ENCODE measurements at places on chromosomes 11 and 22.

GRCh38 chr11:110908401-110909105 is 196.3 kb upstream of the ARHGAP20 start:
- DNase-seq = peak; percentile 4

DNA sequence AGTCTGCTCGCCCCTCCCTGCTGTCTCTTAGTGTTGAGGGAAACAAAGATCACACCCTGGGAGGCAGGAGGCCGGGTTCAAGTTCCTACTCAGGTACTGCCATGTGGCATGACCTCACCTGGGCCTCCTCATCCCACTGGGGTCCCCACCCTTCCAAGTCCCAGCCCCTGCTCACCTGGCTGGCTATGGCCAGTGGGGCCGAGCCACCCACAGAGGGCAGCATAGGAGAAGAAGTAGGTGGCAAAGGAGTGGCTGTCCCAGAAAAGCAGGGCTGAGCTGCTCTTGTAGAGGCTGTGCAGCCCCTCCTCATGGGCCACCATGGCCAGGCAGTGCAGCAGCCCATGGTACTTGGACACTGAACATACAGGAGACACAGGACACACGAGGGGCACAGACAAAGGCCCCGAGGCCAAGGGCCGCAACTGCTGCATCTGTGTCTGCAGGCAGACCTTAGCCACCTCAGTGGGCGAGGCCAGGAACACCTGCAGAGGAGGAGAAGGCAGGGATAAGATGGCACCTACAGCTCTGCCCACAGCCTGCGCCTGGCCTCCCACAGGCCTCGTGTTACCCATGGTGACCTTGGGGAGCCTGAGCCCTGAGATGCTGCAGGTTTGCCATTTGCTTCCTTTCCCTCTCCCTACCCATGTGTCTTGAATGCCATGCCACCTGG is 50.6 kb upstream of the MPEG1 start:
- no peak for DNase-seq

DNA sequence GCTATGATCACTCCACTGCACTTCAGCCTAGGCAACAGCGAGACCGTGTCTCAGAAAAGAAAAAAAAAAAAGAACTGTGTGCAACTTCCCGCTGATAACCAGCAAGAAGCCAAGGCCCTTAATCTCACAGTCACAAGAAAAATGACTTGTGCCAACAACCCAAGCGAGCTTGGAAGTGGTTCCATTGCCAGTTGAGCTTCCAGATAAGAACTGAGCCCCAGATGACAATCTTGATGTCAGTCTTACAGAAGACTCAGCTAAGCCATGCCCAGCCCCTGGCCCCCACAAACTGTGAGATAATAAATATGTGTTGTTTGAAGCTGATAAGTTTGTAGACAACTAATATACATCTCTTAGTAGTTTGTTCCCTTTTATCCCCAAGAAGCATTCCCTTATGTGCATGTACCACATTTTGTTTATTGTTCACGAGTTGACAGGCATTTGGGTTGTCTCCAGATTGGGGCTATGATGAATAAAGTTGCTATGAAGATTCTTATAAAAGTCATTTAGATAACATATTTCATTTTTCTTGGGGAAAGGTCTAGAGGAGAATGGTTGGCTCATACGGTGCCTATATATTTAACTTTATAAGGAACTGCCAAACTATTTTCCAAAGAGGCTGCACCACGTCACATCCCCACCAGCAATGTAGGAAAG is 85.9 kb downstream of the TIMP3 start:
- DNase-seq = no peak

- DNase-seq = no peak
Measured at GRCh38 chr11:19868281-19868821, 155.7 kb downstream of the NAV2 start.

DNA sequence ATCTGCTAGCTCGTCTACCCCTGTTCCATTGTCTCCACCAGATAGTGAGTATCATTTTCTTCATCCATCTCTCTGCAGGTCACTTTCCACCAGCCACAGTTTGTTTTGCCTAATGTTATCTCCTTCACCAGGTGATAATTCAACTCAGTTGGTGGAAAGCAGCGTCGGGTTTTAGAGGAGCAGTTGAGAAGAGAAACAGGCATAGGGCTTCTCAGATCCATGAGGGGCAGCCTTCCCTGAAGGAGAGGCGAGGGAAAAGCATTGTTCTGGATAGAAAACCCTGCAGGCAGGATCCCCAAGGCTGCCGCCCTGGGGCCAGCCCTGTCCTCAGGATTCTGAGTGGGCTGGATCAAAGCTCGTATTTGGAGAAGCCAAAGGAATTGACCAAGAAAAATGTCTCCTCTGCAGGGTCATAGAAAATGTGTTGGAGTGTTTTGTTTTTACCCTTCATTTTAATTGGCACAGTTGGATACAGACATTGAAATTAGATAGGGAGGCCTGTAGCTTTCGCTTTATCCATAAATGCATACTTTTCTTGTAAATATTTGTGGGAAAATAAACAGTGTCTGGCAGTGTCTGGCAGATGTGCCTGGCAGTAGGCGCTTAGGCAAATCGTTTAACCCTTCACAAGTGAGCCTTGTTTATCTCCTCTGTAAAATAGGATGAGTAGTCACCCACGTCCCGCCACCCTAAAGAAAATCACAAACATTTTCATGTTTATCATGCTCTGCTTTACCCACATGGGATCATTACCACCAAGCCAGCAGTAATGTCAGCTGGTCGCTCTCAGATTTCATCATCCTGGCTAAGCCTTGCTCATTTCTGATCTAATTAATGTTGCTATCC is 73.4 kb upstream of the TTC12 start:
- DNase-seq = no peak

DNA sequence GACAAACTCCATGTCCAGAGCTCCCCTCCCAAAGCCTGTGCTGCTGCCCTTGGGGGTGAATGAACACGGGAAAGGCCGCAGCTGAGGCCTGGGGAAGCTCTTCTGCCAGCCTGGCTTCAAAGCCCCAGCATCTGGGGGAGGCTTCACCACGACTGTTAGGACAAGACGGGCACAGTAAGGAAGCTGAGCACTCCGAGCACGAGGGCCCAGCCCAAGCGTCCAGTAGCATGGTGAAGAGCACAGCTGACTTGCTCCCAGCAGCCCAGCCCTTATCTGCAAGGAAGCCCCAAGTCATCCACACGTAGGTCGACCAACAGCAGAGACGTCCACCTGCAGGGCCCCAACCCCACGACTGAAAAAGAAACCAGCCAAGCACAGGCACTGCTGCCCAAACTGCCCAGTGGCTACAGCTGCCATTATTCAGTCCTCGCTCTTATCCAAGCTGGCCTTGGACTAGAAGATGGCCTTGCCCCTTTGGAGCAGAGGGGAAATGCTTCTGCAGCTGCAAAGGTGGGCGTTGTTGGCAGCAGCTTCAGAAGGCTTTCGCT is 62.5 kb downstream of the SHANK2 start:
- no peak for DNase-seq

DNA sequence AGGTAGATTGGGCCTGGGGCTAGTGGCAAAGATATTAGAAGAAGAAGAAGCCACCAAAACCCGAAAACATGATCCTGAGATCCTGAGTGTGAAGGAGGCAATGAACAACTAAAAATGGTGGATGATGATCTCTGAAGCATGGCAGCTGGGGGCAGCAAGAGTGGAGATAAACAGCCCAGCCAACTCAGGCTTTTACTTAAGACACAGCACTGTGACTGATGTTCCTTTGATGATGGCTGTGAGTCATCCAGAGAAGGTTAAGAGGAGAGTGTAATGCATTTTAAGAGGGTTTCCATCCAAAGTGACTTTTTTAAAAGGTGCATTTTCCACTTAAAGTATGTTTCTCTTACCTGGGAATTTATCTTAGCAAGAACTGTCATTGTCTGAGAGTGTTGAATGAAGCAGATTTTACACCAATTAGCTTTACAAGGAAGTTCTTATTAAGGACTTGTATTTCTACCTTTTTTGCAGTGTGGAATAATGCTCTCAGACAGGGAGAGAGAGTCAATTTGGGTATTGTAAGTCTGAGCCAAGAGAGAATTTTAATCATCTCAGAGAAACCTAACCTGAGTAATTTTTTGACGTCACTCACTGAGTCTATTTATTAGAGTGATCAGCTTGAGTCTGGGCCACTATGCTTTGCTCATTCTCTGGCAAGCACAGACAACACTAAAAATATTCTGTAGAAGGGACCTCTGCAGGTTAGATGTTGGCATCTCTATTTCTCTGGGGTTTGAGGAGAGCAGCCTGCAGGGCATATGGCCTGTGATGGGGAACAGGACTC is 14.1 kb upstream of the CALCB start:
- no peak for DNase-seq

- DNase-seq = no peak
Measured at GRCh38 chr11:72295471-72295870, 51.5 kb upstream of the PHOX2A start.

- no peak for DNase-seq
Measured at GRCh38 chr11:30377347-30377746, 54.4 kb downstream of the ARL14EP start.

- no peak for DNase-seq
Measured at GRCh38 chr11:64734811-64735724, 8.9 kb downstream of the RASGRP2 start.

GRCh38 chr22:17733466-17733865 is 40.8 kb downstream of the BID start:
- no peak for DNase-seq

DNA sequence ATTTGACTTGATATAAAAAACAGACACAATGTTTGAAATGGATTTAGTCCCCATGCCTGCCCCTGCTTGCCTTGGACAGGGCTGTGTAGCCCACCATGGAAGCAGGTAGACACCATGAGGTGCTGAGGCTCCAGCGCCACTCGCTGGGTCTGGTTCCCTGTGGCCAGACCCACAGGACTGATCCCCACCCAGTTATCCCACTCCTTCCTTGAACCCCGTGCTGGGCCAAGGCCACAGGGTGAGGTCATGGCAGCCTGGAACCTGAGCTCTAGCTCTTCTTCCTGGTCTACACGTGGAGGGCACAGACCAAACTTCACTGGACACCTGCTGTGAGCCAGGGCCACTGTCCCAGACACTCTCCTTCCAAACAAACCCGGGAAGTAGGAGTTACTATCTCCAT is 42.5 kb downstream of the GAB4 start:
- no peak for DNase-seq

DNA sequence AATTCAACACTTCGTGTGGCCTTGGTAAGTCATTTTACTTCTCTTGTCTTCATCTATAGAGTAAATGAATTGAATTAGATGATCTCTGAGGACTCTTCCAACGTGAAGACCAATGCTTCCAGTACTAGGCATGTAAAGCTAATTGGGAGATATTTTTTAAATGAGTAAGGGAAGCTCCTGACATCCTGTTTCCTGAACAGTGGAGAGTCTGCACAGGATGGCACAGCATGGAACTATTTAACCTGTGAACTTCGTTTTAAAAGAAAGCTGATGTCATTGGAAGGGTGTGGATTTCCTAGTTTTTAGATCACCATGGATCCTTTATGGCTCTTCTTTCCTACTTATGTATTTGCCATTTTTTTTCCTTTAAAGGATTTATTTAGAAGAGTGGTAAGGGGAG is 48.4 kb upstream of the HSD17B12 start:
- DNase-seq = no peak

GRCh38 chr11:24163146-24163545 is 333.7 kb upstream of the LUZP2 start:
- no peak for DNase-seq

- DNase-seq = peak; percentile 53
Measured at GRCh38 chr11:77619576-77620198, 17.9 kb downstream of the CLNS1A start.

DNA sequence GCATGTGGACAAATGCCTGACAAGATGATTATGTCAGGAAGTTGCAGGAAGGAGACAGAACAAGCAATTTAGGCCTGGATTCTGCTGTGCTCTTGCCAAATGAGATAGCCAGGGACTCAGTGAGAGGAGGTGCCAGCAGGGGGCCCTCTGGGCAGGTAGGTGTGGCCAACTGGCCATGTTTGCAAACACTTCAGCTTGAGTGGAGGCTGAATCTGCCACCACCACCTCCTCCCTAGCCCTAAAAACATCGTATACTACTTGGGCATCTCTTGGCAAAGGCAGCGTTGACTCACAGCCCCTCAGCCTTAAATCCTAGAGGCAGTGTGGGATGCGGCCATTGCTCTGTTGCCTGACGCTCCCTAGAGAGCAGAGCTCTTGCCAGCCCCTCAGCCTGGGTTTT is 95.1 kb upstream of the PLET1 start:
- peak; percentile 63 for DNase-seq

- peak; percentile 30 for DNase-seq
Measured at GRCh38 chr22:23888615-23889401, 5.4 kb upstream of the MIF start.

DNA sequence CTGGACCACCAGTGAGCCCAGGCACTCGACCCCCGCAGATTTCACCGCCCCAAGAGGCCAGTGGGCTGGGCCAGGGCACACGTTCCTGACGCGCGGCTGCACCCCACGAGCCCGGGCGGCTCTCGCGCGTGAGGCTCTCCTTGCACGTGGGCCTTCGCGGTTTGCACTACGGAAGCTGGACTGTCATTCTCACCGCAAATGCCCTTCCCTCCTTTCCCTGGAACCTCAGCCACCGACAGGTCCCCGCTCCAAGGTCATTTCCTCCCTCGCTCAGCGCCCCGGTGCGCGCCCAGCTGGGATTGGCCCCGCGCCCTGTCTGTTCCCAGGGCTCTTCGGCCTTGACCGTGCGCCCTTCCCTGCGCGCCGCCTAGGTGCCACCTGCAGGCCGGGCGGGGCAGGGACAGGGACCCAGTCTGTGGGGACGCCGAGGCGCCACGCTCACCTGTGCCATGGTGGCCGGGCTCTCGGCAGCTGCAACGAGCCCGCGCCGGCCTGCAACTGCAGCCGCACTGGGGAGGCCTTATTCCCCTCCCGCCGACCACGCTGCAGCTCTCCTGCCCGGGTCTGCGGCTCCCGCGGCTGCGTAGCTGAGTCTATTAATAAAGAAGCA is 2.1 kb upstream of the CPT1A start:
- DNase-seq = peak; percentile 49

GRCh38 chr11:65708451-65708850 is 3.6 kb upstream of the KAT5 start:
- no peak for DNase-seq

- no peak for DNase-seq
Measured at GRCh38 chr22:29166180-29166579, 39.5 kb upstream of the EMID1 start.

DNA sequence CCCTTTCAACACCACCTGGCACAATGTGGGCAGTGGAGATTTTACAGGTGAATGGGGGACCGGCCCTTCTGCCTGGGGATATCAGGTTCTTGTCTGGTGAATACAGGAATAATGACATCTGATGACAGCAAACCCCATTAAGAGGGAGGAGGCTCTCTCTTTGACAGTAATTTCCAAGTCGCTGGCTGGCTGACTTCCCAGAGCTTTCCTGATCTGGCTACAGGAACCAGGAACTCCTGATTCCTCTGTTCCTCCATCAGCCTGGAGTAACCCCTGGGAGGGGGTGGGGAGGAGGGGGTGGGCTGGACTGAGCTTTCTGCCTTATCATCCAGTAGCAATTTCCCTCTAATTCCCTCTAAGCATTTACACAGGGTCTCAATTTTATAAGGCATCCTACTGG is 3.7 kb upstream of the MIEF1 start:
- no peak for DNase-seq

- no peak for DNase-seq
Measured at GRCh38 chr22:31631436-31631835, 30.6 kb downstream of the PISD start.

- no peak for DNase-seq
Measured at GRCh38 chr11:34844463-34845112, 71.6 kb downstream of the APIP start.

GRCh38 chr11:58276151-58276550 is 8.1 kb upstream of the OR10W1 start:
- no peak for DNase-seq

Measured in NCI-H524 (cell line).